ENCODE measurements at places on chromosomes 13 and 19.

DNA sequence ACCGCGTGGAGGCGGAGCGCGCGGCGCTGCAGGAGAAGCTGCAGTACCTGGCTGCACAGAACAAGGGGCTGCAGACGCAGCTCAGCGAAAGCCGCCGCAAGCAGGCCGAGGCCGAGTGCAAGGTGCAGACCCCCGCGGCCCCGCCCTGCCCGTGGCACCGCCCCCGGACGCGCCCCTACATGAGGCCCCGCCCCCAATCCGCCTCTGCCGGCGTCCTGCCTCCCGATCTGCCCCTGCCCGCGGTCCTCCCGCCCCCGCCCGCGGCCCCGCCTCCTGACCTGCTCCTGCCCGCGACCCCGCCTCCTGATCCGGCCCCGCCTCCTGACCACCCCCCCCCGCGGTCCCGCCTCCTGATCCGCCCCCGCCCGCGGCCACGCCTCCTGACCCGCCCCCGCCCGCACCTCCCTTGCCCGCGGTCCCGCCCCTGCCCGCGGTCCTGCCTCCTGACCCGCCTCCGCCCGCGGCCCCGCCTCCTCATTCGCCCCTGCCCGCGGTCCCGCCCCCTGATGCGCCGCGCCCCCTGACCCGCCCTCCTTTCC, 11.7 kb downstream of the PRR36 start:
- DNase-seq, result peak; percentile 61

- DNase-seq, result no peak
These were observed 845.1 kb downstream of the DACH1 start for GRCh38 chr13:71021825-71022422.

GRCh38 chr13:59754411-59754810, 409.3 kb downstream of the DIAPH3 start:
- DNase-seq, result no peak

GRCh38 chr19:19034204-19034624, 811 bp downstream of the ARMC6 start:
- no peak for DNase-seq

DNA sequence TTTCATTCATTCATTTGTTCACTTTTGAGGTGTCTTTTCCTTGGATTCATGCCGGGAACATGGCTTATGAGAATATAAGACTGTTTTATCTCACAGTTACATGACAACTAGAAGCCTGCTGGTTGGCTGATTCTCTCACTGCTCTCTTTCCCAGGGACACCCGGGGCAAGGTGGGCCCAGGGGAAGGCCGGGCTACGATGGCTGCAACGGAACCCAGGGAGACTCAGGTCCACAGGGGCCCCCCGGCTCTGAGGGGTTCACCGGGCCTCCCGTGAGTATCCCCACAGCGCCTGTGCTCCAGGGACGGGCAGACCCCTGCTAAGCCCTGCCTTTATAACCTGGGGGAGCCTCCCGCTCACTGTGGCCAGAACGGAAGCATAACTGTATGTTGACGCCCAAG, 121.2 kb downstream of the COL4A2 start:
- DNase-seq, result no peak

GRCh38 chr13:110491869-110492678, 69.4 kb downstream of the RAB20 start:
- no peak for DNase-seq

- DNase-seq, result no peak
These were observed 121.6 kb upstream of the KL start for GRCh38 chr13:32894589-32895001.

GRCh38 chr19:14015524-14016035, 9.5 kb upstream of the RFX1 start:
- DNase-seq, result no peak

DNA sequence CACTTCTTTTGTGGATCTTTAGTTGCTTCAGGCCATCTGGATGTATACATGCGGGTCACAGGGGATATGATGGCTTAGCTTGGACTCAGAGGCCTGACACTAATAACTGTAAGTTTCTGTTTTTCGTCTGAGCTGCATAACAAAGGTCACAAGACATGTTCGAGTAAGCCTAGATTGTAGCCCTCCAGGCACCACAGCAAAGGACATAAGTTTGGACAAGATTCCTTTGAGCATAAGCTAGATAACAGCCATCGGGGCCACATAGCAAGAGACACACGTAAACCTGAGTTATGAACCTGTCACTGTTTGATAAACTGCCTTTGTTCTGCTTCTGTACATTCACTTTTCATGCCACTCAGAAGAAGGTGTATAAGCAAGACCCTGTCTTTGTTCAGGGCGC, 14.6 kb downstream of the IGFL3 start:
- no peak for DNase-seq

DNA sequence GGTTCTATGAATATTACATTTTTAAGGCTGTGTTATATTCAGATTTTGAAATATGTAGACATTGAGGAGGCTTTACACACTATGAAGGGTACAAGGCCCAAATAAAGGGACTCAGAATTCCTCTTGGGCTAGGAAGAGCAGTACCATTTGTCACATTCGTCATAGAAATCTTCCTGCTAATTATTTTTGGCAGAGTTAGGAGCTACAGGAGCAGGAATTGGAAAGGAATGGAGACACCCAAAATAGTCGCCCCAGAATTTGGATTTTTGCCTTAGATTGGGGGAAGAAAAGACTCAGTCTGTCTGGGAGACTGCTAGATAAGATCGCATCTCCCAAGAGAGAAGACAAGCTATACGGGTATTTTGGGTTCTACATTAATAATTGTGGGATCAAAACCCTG, 176.4 kb upstream of the DACH1 start:
- no peak for DNase-seq

DNA sequence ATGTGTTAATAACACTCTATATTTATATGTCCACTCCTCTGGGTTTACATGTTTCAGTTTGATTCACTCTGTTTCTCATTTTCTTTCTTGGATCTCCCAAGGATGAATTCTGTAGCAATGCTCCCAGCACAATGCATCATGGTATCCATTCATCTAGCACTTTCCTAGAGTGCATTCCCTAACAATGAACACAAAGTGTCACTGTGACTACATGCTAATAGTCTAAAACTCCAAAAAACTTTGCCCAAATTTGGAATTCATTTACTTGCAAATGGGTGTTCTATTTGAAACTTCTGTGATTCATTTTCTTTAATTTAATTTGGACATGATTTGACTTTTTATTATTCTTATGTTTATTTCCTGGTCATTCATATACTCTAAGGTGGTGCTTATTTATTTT, 286.3 kb downstream of the POU4F1 start:
- DNase-seq, result no peak

- DNase-seq, result no peak
These were observed 23.6 kb upstream of the LRCH1 start for GRCh38 chr13:46529216-46529919.

- no peak for DNase-seq
These were observed 11.9 kb upstream of the ARHGAP45 start for GRCh38 chr19:1055028-1055425.

DNA sequence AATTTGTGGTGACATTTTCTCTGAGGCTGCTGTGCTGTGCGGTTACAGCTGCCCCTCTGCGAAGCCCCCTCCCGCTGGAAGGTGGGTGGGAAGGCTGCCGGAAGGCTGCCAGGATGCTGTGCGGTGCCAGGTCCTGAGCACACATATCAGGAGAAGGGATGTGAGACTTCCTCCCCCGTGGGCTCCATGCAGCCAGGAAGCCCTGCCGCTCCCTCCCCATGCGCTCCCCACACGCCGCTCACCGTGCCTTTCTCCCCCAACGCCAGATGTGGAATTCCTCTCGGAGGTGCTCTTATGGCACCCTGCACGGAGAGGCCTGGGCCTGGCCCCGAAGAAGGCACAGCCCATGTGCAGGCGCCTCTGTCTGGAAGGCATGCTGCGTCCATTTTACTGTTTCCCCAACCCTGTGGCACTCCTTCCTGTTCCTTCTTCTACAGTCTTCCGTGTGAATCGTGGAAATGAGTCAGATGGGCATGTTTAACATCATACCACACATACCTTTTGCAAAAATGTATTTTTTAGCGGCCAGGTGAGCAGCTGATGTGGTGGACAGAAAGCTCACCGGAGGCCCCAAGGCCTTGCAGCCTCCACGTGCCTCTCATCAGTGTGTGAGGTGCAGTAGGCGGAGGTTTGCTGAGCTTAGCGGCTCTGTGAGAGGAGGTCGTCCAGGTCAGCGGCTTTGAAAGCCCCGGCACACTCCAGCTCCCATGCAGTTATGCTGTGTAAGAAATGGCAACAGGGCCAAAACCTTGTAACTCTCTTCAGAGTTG, 88.0 kb downstream of the ATP11A start:
- DNase-seq, result no peak

- DNase-seq, result no peak
These were observed 9.5 kb downstream of the POLR1D start for GRCh38 chr13:27631156-27631555.

DNA sequence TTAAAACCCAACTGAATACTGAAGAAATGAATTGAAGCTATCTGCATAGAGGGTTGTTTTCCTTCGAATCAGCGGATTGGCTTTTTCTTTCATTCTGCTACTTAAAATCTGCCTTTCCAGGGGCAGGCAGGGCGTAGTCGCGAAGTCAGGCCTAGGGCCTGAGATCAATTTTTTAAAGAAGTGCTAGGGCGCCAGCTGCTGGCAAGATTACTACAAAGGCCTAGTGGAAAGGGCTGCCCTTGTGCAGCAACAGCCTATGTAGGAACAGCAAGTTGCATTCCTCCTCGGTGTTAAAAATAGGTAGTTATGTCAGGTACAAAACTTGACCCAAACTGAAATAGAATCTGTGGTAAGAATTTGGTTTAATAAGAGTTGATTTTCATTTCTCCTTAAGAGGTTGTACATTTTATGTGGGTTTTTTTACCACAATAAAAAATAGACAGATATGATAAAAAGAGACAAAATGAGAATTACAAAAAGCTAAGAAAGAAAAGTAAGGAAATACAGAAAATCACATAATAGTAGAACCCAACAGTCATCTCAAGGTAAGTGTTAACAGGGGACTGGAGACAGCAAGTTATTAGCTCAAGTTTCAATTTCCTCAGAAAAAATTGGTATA, 9.5 kb upstream of the URAD start:
- DNase-seq, result no peak

GRCh38 chr13:106213028-106213757, 322.3 kb downstream of the EFNB2 start:
- no peak for DNase-seq

- DNase-seq, result no peak
These were observed 89.4 kb downstream of the SLC25A15 start for GRCh38 chr13:40878823-40879222.

Data from psoas muscle (tissue), 8 donors.